ENCODE measurements at places on chromosomes 3 and 15.

DNA sequence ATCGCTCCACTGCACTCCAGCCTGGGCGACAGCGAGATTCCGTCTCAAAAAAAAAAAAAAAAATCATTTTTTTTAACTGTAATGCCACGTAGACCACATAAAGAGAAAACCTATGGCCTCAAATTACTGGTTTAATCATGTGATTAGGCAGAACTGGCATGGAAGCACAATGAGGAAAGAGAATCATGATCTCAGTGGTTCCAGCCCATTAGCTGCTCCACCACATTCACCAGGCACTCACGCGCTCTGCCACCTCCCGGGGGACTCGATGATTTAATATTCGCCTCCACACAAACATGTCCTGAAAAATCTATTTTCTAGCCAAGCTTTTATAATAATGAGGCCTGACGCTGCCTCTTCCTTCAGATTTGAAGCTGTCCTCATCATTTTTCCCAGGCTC lies 204.7 kb downstream of the TBL1XR1 start:
- DNase-seq = no peak

GRCh38 chr15:35907511-35907910 lies 361.5 kb upstream of the DPH6 start:
- no peak for DNase-seq

DNA sequence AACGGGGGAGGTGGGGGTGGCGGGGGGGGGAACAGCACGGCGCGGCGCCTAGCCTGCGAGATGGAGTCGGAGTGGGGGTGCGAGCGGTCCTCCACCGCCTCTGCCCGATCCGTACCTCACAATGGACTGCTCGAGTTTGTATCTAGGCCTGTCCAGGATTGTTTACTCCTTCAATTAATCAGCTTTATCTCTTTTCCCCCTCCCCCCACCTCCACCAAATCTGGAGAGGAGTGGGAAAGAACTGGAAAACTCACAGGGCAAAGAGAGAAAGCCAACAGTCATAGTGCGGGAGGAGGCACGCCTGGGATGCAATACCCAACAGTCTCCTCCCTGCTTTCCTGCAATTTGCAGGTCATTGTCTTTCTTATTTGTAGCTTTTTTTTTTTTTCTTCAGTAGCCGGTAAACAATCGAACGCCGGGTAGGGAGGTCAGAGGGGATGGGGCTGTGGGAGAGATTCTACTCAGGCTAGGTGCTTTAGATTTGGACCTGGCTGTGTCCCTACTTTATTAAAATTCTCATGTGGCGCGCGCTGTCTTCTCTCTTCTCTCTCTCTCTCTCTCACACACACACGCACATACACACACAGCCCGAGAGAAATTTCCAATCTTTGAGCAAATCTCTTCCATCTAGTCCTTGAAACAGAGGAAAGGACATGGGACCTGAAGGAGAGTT lies 6.9 kb upstream of the MEIS2 start:
- DNase-seq = no peak

- no peak for DNase-seq
Measured at GRCh38 chr3:149382101-149382467, 4.6 kb upstream of the TM4SF1 start.

- DNase-seq = no peak
Measured at GRCh38 chr3:66270288-66270687, 49.5 kb downstream of the SLC25A26 start.

DNA sequence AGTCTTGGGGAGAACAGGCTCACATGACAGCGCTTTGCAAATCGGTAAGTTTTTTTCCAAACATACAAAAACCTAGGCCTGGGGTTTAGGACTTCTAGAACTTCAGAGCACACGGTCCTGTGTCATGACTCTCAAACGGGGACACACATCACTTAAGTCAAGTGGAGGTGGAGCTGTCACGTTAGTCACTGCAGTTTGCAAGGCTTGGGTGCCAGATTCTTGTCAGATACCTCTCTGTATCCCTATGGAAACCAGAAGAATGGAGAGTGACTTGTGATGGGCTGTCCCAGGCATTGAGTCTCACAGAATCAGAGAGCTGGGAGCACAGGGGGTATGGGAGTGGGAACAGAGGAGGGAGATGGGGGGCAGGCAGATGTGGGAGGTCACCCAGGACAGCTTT lies 64.8 kb downstream of the DUT start:
- DNase-seq = no peak

Data from stimulated activated CD4-positive, alpha-beta T cell treated with anti-CD3 and anti-CD28 coated beads, Interleukin-4, amount 100 ng/mL, for 24 hours (primary cell).